Fibroblast of skin of left biceps (primary cell): ENCODE measurements at places on chromosomes 2 and 18.
A peak's percentile ranks its signal among the peaks of the same experiment; 100 is the strongest.

DNA sequence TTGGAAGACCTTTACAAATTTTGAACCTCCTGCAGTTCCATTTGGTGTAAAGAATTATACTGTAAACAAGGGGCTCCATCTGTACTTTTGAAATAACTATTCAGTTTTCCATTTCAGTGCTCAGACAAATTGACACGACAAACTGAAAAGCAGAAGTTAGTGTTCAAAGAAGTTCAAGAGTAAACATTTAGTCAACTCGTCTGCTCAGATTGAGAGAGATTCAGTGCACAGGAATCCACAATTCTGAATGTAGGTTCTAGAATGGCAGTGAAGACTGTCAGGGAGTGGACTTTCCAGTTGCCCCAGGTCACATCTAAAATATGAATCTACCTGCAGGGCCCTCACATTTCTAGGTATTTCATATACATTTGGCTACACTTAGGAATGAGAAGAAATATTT lies 322.3 kb upstream of the TCF4 start:
- DNase-seq: no peak

GRCh38 chr2:108579623-108580022 lies 45.4 kb downstream of the LIMS1 start:
- DNase-seq: no peak

DNA sequence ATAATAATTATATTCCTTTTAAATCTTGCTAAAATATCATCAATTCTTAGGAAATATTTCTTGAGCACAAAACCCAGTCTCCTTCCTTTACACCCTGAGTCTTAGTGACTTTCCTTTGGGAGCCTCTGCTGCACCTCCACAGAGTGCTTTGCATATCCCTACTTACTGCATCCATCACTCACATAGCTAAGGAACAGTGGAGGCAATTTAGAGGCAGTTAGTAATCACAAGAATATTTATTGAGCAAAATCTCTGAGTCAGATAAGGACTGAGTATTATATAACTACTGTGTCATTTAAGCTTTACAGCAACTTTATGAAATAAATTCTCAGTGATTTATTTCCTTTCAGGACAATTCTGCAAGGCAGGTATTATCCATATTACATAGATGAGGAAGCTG lies 327.7 kb downstream of the TMX3 start:
- DNase-seq: no peak

DNA sequence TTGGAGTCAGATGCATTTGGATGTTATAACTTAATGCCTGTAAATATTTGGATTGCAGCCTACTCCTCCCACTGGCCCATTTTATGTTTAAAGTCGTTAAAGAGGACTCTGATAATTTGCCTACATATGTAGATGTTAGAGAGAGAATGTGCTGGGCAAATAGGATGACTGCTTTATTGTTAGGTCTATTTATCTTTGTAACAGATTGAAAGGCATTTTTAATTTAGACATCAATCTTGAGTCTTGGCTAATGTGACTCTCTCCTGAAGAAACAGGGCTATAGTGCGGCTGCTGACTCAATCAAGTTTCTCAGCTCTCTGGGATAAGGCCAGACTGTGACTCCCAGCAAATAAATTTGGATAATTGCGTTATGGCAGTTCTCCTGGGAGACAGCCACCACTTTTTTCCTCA lies 1101.4 kb downstream of the CBLN2 start:
- no peak for DNase-seq

GRCh38 chr2:198657512-198658121 lies 800.1 kb downstream of the SATB2 start:
- peak; percentile 4 for DNase-seq

GRCh38 chr2:201919308-201919634 lies 112.9 kb downstream of the CDK15 start:
- DNase-seq: no peak
